Activated naive CD8-positive, alpha-beta T cell treated with anti-CD3 and anti-CD28 coated beads, Interleukin-2, amount 10 ng/mL, durations not matched to agents 7 days and 5 days (primary cell): ENCODE measurements at places on chromosomes 5 and 9.

- DNase-seq: no peak
These were observed 204.5 kb downstream of the RGS3 start for GRCh38 chr9:113668061-113668460.

GRCh38 chr9:89342948-89343347 lies 24.6 kb downstream of the SECISBP2 start:
- no peak for DNase-seq

DNA sequence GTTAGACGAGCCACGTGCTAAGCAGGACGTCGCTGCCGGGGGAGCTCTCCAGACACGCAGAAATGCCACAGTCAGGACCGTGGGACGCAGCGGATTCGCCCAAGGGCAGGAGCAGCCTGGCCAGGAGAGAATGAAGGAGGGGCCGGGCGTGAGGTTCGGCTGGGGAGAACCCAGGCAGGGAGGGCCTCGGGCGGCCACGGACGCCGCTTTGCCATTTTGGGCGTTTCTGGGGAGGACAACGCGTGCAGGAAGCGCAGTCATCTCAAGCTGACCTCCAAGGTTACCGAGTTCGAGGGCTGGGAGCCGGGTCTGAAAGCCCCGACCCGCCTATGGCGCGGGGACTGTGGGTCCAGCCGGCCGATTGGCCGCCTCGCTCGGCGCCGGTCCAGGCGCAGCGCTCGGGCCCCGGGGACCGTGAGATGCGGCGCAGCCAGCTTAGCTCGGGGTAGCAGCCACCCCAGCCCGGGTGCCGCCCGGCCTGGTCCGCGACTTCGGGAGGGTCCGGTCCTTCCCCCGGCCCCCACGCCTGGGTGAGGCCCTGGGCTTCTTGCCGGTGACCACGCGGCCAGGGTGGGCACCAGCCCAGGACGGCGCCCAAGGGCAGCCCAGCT lies 760 bp upstream of the MAN1B1 start:
- DNase-seq: peak; percentile 65

GRCh38 chr5:178129296-178129695 lies 1.5 kb upstream of the RMND5B start:
- DNase-seq: no peak

GRCh38 chr5:87020099-87020934 lies 247.4 kb upstream of the RASA1 start:
- peak; percentile 38 for DNase-seq

DNA sequence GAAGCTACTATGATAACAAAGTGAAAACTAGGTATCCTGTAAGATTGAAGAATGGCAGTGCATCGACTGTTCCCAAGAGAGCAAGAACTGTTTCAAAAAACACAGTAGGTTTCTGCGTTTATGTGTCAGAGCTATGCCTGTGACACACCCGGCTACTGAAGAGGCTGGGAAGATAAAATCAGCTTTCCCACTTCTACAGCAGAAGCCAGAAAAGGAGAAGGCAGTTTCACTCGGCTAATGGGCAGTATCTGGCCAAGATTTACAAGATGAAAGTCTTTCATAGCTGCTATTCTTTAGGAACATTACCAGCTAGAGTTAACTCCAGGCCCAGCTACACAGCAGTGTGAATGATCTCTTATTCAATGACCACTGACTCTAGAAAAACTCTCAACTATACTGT lies 195.2 kb downstream of the CTNND2 start:
- no peak for DNase-seq

- no peak for DNase-seq
These were observed 56.7 kb downstream of the MAMDC2 start for GRCh38 chr9:70100362-70100761.

- DNase-seq: no peak
These were observed 70.3 kb downstream of the RAB24 start for GRCh38 chr5:177233206-177233605.

DNA sequence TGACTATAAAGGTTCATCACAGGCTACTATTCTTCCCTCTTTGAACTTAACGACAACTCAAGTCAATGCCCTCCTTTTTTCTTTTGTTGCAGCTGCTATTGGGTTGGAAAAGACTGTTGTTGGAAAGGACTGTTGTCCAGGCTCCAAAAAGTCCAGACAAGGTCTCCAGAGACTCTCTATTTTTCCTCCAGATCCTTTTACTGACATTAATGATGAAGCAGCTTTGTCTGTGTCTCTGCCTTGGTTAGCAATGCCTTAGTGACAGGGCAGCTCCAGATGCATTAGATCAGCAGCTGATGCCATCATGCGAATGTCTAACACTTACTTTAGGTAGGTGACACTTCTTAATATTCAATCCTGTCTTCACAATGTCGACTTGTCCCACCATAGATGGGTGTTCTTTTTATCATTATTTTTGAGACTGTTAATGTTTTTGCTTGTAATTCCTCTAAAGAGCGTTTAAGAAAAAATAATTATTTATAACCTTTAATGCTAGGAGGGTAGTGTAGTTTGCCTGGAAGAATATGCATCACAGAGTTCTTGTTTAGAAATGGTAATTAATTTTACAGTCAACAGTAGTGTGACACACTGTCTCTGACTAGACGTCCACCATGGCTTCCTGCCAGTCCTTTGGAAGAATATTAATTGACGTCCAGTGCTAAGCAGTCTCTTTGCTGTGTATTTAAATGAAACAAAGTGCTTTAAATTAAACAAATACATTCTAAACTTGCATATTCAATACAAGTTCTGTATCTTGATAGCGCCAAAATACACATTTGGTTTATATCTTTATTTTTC lies 492.2 kb downstream of the NR2F1-AS1 start:
- no peak for DNase-seq

- no peak for DNase-seq
These were observed 39.3 kb upstream of the TNC start for GRCh38 chr9:115157245-115157674.

DNA sequence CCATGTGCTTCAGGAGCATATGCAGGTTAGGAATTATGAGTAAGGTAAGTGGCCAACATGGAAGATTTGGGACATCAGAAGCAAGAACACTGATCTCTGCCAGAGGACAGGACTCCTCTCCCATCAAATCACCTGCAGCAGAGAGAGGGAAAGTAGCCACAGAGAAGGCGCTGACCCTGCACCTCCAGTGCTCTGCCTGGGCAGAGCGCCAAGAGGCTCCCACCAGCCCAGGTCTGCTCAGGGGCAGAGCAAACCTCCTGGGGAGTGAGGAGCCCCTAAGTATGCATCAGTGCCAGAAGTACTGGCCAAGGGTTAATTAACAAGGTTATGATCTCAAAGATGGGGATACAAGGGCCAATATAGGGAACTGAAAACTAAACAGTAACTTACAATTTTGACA lies 545.3 kb upstream of the TRPC7 start:
- no peak for DNase-seq
